ENCODE measurements at places on chromosomes 3 and 15.

- DNase-seq: no peak
These were observed 76.8 kb upstream of the LRIG1 start for GRCh38 chr3:66577426-66578203.

DNA sequence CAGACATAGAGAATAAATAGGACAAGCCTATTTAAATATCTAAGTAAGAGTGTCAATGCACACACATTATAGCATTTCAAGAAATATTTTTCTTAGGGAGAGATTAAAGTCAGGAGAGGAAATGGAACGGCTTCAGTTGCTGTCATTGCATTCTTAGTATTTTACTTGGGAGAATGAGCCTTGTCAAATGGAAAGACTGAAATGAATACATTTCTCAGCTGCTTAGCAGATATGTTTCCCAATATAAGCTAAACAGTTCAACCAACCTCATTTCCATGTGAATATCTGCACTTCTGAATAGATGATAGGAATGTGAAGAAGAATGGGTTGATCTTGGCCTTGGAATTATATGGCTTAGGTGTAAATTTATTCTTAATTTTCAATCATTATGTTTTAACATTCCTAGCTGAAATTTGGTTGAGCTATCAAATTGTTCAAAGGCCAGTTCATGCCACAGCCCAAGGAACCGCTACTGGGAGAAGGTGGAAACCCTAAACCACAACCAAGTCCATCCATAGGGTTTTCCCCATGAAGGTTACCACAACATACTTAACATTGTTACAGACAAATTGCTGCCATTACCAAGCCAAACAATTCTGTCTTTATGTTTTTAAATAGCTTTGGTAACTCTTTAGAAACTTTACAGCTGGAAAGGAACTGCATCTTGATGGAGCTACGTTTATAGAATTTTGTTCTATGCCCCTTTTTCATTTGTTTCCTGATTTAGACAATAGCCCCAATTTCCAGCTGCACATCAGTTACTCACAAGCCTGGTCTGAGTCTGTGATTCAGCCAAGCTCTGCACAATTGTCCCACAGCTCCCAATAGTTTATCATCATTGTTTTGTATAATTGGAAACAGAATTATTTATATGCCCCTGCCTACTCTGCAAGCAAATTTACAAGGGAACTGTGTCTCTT is 459.6 kb downstream of the MECOM start:
- DNase-seq: no peak

GRCh38 chr15:88529021-88529630 is 17.4 kb downstream of the DET1 start:
- DNase-seq: no peak

DNA sequence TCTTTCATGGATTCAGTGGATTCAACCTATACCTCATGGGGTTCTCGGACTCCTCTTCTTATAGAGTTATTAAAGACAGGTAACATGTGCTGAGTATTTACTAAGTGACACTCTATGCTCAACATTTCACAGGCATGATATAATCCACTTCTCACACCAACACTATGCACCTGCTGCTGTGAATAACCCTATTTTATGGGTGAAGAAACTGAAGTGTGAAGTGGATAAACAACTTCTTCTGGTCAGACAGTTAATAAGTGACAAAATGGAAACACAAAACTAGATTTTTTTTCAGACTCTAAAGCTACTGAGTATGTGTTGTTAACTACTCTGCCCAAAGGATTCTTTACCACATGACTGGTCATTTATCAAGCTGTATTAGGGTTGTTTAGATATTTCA is 403.5 kb downstream of the DIPK2A start:
- no peak for DNase-seq

GRCh38 chr3:188154014-188154808 is at the start of gene LPP:
Gene LPP (plus strand): TSS chr3:188154157. CDS start chr3:188406121, 251,964 bp downstream.
- peak; percentile 91 for DNase-seq

DNA sequence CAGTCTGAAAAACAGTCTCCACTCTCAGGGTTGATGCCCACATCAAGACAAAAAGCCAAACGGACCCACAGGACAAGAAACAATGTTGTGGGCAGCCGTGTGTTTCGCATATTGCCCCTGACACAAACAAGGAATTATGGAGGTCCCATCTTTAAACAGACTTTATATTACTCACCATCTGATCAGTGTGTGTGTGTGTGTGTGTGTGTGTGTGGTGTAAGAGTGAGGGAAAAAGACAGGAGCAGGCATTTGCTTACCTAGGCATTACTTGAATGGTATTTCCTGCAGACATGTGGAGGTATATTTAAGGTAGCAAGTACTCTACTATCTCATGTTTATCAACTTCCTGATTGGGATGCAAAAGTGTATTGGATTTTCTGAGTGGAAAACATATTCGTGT is 136.3 kb downstream of the TMCO5A start:
- DNase-seq: no peak

DNA sequence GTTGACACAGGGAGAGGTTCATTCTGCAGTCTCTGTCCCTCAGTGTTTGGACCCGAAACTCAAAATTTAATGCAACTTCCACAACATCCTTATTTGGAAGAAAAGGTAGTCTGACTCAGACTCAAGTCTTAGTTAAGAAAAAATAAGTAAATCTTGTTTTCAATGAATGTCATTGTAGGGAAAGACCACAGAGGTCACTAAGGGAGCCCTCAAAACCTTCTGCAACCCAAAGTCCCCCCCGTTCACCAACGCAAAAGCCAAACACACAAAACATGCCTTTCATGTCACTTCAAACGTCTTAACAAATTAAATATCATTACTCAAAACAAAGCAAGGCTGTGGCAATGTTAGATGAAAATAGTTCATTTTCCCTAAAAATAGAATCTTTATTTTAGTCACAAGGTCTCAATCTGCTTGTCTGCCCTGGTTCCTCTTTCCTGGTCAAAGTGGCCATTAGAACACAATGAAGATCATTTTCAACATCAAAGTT is 20.9 kb upstream of the SSUH2 start:
- no peak for DNase-seq

DNA sequence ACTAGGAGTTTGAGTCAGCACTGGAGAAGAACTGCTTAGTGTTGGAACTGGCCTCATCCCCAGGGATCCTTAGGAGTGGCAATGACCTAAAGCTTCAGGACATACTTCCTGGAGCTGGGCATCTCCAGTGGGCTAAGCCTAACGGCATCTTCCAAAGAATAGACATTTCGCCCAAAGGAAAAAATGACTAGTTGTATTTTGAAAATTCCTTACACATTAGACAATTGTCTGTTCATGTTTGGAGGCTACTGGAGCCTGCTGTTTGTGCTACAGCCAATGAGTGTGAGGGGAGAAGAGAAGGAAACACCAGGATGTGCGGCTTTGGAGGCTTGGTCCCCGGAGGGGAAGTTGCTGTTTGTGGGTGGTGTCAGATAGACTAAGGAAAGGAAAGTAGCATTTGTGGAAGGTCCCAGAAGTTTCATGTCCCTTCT is 77.6 kb downstream of the POLR2M start:
- DNase-seq: no peak

GRCh38 chr15:77418391-77418965 is 1.4 kb downstream of the PEAK1 start:
- DNase-seq: no peak

All from DND-41 (cell line).